Stimulated activated CD4-positive, alpha-beta T cell treated with anti-CD3 and anti-CD28 coated beads, Interleukin-15, amount 100 ng/mL, for 24 hours (primary cell): ENCODE measurements at places on chromosomes 1 and 21.

DNA sequence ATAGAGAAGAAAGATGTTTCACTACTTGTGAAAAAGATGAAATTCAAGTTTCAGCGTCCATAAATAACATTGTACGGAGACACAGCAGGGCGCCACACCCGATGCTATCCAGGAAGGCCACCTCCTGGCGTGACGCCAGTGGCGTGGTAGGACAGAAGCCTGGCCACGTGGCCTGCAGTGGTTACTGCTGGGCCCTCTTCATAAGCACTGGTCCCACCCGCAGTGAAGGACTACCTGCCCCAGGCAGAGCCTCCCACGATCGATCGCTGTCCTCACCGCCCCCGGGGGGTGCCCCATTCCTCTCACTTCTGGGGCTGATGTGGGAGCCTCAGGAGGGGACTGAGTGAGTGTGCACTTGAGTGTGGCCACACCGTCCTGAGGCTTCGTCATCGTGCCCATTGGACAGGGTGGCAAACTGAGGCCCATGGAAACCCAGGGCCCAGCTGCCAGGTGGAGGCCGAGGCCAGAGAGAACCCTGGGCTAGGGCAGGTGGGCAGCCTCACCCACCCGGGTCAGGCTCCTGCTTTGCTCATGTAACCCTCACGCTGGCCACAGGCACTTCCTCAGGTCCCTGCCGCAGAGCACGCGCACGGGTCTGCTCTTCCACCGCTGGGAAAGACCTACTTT is 11.7 kb upstream of the HES5 start:
- peak; percentile 1 for DNase-seq

- DNase-seq = peak; percentile 54
Observed at GRCh38 chr1:147539122-147539575, 2.2 kb upstream of the BCL9 start.

- DNase-seq = no peak
Observed at GRCh38 chr1:66400660-66401059, 133.3 kb upstream of the SGIP1 start.

- DNase-seq = peak; percentile 46
Observed at GRCh38 chr1:202806845-202807450, 1.3 kb downstream of the KDM5B start.

DNA sequence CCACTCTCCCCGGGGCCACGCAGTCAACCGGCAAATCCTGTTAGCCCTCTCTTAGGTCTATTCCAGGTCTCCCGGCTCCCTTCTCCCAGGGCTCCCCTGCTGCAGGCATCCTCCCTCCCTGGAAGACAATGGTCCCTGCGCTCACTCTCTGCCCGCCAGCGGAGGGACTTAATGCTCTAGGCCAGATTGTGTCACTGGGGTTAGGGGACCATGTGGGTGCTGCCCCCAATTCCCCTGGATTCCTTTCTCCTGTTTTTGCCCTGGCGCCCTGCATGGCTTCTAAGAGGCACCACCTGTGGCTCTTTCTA is 8.2 kb downstream of the FAM131C start:
- DNase-seq = no peak

- no peak for DNase-seq
Observed at GRCh38 chr1:220425852-220426251, 102.1 kb upstream of the MARK1 start.
